ENCODE measurements at places on chromosomes 1 and 21. TPM values are rescaled to one million over a fixed set of nuclear protein-coding genes. Genes with fewer than 3 reads are reported as not detected.

DNA sequence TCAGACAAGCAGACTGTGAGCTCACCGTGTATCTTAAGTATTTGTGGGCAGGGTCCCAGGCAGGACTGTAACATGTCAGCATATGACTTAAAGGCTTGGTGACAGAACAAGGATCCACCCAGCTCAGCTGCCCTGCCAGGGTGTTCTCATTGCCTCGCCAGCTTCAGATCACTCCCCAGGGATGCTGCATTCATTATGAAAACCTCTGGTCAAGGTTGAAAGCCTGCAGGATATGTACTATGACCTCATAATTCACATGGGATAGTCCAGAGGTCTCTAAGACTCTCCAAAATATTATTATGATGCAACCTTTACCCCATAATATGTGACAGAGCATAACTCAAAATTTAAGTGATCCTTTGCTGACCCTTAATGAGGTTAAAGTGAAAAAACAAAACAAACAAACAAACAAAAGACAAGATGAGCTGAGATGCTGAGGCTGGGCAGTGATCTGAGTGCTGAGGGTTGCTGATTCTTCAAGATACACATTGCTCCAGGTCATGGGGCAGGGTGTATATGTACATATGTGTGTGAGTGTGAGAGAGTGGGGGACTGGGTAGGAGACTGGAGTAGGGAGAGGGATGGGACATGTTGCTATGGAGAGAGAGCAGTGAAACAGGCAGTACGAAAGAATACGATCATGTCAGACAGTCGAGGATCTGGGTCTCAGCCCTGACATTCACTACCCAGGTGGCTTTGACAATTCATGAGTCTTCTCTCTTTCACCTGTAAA, 98.8 kb upstream of the DUSP10 start:
- DNase-seq, result no peak
- no peaks in the 10 kb centered on the region for H3K36me3 ChIP-seq
- H3K27ac ChIP-seq, result no peak overlapping the region
- no peaks in the 10 kb centered on the region for H3K27me3 ChIP-seq
- H3K4me1 ChIP-seq, result peaks cover 10% of the 10 kb centered on the region

DNA sequence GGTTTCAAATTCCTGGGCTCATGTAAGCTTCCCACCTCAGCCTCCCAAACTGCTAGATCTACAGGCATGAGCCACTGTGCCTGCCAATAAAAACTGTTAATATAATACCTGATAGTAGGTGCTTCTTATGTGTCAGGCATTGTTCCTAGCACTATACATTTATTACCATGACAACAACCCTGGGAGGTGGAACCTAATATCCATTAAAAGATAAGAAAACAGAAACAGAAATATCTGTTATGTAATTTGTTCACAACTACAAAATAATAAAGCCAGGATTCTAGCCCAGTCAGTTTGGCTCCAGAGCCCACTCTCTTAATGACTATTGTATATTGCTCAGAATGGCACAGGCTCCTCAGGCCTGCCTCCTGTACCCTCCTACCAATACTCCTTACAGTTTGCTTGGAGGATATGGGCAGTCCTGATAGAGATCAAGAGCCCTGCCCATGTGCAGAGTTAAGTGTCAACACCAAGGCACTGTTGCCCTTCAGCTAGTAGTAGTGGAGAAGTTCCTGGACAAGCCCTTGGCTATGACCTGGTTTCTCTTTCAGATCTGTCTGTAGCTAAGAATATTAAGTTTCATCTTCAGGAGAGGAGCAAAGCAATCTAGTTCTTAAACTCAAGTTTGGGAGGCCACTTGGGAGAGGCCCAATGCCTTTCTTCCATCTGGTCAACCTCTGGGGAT, 22.4 kb downstream of the RPL5 start:
- H3K27me3 ChIP-seq, result no peaks in the 10 kb centered on the region
- no peak overlapping the region for H3K4me3 ChIP-seq
- H3K36me3 ChIP-seq, result no peaks in the 10 kb centered on the region
- no peak overlapping the region for H3K27ac ChIP-seq

DNA sequence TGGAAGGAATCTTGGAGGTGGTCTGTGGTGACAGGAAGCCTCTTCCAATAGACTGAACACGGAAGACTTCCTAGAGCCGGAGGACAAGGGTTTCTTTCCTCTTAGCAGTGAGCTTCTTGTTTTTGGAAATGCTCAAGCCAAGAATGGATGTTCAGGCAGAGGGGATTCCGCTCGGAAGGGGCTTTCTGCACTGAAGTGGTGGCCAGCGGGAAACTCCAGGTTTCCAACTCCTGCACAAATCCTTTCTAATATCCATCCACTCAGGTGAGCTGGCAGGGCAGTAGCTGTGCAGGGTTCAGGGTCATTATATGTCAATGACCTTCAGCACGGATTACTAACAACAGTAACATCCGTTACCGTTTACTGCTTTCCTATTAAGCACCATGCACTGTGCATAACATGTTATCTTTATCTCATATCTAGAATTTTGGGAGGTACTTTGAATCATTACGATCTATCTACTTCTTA, 573 bp upstream of the CPT2 start:
- DNase-seq, result no peak
- H3K27me3 ChIP-seq, result no peaks in the 10 kb centered on the region
- peak overlapping the region; percentile 93 for H3K4me3 ChIP-seq
- H3K4me1 ChIP-seq, result peaks cover 34% of the 10 kb centered on the region

DNA sequence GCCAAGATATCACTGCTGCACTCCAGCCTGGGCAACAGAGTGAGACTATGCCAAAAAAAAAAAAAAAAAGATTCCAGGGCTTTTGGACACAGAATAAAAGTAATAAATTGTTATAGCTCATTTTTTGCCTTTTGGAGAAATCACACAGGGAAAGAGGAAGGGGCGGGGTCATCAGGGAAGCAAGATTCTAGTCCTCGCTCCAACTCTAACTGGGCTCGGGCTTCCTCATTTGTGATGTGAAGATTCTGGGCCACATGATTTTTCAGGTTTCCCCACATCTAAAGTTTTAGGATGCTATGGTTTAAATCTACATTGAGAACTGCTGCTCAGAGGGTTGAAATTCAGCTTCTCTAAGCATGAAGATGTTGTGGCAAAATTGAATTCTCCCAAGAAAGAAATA, 179.3 kb upstream of the PLXNA2 start:
- no peaks in the 10 kb centered on the region for H3K36me3 ChIP-seq
- no peak for DNase-seq
- no peaks in the 10 kb centered on the region for H3K27me3 ChIP-seq
- no peak overlapping the region for H3K27ac ChIP-seq
- H3K4me1 ChIP-seq, result no peaks in the 10 kb centered on the region

DNA sequence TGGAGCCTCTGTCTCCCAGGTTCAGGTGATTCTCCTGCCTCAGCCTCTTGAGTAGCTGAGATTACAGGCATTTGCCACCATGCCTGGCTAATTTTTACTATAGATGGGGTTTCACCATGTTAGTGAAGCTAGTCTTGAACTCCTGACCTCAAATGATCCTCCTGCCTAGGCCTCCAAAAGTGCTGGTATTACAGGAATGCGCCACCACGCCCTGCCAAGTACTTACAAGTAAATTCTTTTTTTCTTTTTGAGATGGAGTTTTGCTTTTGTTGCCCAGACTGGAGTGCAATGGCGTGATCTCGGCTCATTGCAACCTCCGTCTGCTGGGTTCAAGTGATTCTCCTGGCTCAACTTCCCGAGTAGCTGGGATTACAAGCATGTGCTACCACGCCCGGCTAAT, 42.5 kb downstream of the RPRD2 start:
- no peak overlapping the region for H3K4me3 ChIP-seq
- H3K27me3 ChIP-seq, result no peaks in the 10 kb centered on the region
- H3K36me3 ChIP-seq, result no peaks in the 10 kb centered on the region
- no peak for DNase-seq

GRCh38 chr1:163730411-163730821, 408.7 kb downstream of the NUF2 start:
- no peaks in the 10 kb centered on the region for H3K4me1 ChIP-seq
- H3K36me3 ChIP-seq, result no peaks in the 10 kb centered on the region
- no peaks in the 10 kb centered on the region for H3K27me3 ChIP-seq
- no peak for DNase-seq
- H3K4me3 ChIP-seq, result no peak overlapping the region

DNA sequence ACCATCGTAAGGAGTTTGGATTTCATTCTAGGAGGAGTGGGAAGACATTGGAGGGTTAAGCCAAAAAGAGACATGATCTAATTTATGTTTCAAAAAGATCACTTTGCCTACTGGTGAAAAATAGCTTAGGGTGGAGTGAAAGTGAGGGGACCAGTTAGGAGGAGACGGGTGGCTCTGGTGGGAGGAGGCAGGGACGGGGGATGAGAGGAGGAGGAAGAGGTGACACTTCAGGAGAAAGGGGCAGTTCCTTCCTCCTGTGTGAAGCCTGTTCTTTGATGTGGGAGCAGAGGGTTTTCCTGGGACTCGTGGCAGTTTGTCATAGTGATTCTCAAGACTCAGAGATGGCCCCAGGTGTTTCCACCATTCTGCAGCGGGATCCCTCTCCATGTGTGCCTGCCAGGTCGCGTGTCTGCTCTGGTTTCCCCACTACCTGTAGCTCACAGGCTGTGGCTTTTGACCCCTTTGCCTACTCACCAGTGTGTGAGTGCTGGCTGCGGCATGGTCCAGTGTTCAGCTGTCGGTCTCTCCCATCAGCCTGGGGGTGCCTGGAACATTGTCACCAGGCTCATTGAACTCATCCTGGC, 102.4 kb downstream of the CNIH3 start:
- no peaks in the 10 kb centered on the region for H3K27me3 ChIP-seq
- no peaks in the 10 kb centered on the region for H3K36me3 ChIP-seq
- no peak overlapping the region for H3K27ac ChIP-seq
- no peak overlapping the region for H3K4me3 ChIP-seq
- no peaks in the 10 kb centered on the region for H3K4me1 ChIP-seq
- no peak for DNase-seq

GRCh38 chr1:111275780-111276433, 14.7 kb upstream of the CHIA start:
- DNase-seq, result no peak
- peaks cover 14% of the 10 kb centered on the region for H3K27me3 ChIP-seq
- H3K4me1 ChIP-seq, result peaks cover 16% of the 10 kb centered on the region
- no peak overlapping the region for H3K4me3 ChIP-seq
- H3K36me3 ChIP-seq, result no peaks in the 10 kb centered on the region

DNA sequence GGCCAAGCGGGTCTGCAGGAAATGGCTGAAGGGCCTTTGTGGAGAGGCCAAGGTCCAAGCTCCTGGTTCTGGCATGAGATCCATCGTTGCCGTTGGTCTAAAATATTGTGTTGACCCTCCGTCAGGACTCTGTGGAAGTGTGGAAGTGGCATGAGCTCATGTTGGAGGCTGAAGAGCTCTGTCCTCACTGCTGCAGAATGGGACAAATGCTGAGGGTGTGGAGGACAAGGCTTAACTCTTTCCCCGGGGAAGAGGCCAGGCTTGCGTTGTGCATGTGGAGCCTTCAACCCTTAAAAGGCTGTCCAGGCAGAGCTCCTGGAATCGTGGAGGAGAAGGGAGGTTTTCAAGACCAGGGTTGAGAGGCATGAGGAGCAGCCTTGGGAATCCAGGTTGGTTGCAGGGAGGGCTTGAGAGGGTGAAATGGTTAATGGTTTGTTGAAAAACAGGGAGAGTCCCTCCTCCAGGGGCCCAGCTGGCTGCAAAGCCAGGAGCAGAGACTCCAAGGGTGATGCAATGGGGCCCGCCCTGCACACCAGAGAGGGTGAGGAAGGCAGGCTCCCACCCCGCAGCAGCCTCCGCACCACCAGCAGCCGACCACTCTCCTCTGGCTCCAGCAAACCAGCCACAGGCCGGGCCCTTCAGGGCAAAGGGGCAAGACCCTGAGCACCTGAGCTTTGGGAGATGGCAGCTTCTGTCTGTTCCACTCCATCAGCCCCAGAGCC, 6.7 kb upstream of the AHCYL1 start:
- no peak overlapping the region for H3K4me3 ChIP-seq
- no peaks in the 10 kb centered on the region for H3K36me3 ChIP-seq
- DNase-seq, result no peak
- H3K4me1 ChIP-seq, result peaks cover 24% of the 10 kb centered on the region
- H3K27me3 ChIP-seq, result no peaks in the 10 kb centered on the region

- H3K4me1 ChIP-seq, result peaks cover under 1% of the 10 kb centered on the region
- no peaks in the 10 kb centered on the region for H3K36me3 ChIP-seq
- no peak overlapping the region for H3K27ac ChIP-seq
- no peak for DNase-seq
Observed at GRCh38 chr1:117045644-117046043, 14.5 kb upstream of the TTF2 start.

The NHLH1 gene
- 0.15 TPM for total RNA-seq

The TNFRSF14 gene
- 152 TPM for total RNA-seq

The ZNF362 gene
- 30.7 TPM for total RNA-seq

- H3K27me3 ChIP-seq, result no peaks in the 10 kb centered on the region
- no peak overlapping the region for H3K27ac ChIP-seq
Observed at GRCh38 chr21:27561116-27561515, 594.2 kb upstream of the ADAMTS5 start.

DNA sequence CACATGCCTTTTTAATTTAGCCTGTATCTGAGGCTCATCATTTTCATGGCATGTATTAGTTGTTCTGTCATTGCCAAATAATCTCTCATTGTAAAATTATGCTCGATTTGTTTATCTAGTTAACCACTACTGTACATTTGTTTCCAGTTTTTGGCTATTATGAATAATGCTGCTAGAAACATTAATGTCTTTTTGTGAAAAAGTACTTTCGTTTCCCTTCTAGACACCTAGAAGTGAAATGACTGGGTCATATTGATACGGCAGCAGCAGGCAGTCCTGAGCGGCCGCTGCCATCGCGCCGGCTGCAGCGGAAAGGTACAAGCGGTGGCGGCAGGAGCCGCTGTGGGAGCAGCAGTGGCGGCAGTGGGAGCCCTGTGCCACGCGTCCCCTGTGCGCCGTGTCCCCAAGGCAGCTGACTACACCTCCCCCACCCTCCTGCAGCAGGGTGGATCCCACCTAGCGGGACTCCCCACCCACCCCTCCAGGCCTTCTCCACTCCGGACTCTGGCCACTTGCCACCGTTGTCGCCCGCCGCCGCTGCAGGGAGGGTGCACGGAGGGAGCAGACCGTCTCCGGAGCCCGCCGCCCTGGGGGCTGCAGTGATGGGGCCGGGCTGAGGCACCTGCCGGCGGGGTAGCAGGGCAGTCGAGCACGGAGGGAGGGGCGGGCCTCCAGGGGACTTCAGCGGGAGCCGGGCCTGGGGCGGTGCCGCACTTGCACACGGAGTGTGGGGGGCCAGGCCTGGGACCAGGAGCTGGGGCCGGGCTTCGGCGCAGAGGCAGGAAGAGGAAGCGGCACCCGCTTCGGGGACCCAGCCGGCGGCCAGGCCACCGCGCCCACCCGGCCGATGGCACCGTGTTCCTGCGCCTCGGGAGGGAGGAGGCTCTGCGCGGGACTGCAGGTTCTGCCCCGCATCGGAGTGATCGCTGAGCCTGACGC, 66.8 kb upstream of the RGS7 start:
- H3K27me3 ChIP-seq, result peaks cover 21% of the 10 kb centered on the region
- DNase-seq, result no peak
- H3K4me1 ChIP-seq, result peaks cover 9% of the 10 kb centered on the region

The EPHB2 gene
- 5.0 TPM for total RNA-seq

DNA sequence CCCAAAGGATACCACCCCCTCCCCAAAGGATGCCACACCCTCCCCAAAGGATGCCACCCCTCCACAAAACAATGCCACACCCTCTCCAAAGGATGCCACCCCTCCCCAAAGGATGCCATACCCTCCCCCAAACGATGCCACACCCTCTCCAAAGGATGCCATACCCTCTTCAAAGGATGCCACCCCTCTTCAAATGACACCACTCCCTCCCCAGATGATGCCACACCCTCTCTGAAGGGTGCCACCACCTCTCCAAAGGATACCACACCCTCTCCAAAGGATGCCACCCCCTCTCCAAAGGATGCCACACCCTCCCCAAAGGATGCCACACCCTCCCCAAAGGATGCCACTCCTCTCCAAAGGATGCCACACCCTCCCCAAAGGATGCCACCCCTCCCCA, 21.6 kb upstream of the TRIM17 start:
- DNase-seq, result no peak
- H3K27ac ChIP-seq, result no peak overlapping the region
- peaks cover 54% of the 10 kb centered on the region for H3K27me3 ChIP-seq

Measured in lower lobe of right lung (tissue), 2 donors.